ENCODE measurements at places on chromosomes 16 and 17.

DNA sequence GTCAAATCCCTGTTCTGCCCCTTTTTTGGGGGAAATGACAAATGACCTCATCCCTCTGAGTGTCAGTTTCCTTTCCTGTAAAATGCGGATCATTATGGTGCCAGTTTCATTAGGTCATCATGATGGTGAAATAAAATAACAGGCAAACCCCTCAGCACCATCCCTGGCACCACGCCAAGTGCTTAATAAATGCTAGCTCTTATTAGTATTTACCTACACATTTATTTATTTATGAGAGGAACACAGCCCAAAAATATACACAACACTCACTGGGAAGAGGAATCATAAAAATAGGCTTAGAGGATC lies 28.6 kb upstream of the GPRC5B start:
- no peak for DNase-seq

GRCh38 chr17:381516-381915 lies 28.9 kb upstream of the RPH3AL start:
- no peak for DNase-seq

DNA sequence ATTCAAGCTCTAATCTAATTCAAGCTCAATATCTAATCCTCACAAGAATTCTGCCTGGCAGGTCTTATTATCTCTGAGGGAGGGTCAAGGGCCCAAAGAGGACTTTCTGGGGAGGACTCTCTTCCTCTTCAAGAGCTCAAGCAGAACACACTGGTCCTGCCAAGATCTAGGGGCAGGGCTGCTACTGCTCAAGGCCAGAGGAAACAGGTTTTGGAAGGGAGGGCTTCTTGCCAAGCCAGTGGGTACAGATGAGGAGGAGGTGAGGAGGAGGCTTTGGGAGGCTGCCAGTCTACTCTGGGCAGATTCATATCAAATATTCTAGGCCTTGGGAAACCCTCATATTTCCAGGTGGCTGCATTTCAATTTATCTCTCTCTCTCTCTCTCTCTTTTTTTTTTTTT lies 51.8 kb upstream of the IL34 start:
- DNase-seq: no peak

GRCh38 chr16:84143784-84144199 lies 1.2 kb downstream of the HSDL1 start:
- no peak for DNase-seq

DNA sequence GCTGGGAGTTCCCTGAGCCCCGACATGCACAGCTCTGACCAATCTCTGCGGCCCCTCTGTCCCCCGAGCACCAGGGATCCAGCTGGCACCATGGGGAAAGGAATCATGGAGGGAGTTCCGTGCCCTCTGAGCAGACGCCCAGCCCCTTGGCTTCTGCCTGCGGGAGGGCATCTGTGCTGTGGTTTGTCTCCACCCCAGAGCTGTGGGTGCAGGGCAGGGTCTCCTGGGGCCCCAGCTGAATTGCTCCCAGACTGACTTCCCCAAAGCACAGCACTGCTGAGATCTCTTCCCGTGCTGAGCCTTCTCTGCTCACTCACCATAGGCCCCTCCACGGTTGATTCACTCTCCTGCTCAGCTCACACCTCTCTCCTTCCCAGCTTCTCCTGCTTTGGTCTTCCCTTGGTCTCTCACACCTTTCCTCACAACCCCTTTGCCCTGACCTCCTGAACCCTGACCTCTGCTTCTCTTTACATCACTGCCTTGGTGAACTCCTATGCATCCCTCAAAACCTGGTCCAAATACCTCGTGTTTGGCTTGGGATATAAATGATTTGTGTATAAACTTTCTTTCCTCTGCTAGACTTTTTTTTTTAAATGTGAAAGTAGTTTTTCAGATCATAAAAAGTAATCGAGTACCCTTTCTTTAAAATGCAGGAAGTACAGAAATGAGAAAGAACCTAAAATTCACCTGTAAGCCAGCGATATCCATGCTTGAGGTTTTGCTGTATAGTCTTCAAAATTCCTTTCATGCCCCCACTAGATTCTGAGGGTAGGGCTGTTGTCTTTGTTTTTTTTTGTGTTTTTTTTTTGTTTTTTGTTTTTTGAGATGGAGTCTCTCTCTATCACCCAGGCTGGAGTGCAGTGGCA lies 265.3 kb downstream of the SEC14L1 start:
- DNase-seq: peak; percentile 34

GRCh38 chr16:35365675-35366074 lies 1906.3 kb downstream of the TP53TG3F start:
- DNase-seq: no peak

DNA sequence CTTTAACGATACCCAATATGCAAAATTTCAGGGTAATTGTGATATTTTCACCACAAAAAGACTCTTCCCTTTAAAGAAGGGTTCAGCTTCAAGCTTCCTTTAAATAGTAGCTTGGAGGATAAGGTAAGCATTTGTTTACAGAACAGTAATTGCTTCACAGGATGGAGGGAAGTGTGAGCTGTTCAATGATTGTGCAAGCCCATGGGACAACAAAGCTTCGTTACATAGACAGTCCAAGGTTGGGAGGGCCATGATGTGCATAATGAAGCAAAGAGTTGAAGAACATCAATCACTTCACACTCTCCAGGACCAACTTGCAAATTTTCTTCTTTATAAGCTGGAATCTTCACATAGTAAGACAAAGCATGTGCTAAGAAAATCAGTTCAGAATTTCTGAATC lies 145.0 kb upstream of the ASIC2 start:
- no peak for DNase-seq

GRCh38 chr17:13346996-13347762 lies 254.6 kb downstream of the HS3ST3A1 start:
- no peak for DNase-seq

DNA sequence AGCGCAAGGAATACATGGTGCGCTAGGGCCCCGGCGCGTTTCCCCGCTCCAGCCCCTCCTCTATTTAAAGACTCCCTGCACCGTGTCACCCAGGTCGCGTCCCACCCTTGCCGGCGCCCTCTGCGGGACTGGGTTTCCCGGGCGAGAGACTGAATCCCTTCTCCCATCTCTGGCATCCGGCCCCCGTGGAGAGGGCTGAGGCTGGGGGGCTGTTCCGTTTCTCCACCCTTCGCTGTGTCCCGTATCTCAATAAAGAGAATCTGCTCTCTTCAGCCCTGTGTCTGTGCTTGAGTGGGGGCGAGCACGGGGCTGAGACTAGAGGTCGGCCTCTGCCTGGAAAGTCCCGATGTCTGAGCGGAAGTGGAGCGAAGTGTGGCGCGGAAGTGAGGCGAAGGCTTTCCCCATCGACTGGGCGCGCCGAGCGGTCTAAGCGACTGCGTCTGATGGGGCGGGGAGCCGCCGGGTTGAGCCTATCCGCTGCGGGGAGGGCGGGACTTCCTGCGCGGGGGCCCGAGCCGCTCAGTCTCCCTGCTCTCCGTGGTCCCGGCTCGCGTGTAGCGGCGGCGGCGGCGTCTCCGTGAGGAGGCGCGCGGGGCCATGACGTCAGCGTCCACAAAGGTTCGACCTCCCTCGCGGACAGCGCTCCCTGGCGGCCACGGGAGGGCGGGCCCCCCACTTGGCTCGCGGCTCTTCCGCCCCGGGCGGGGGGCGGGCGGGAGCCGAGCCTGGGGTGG lies 2.0 kb downstream of the RNASEK start:
- DNase-seq: peak; percentile 98

GRCh38 chr16:997440-998051 lies 16.0 kb downstream of the SOX8 start:
- peak; percentile 71 for DNase-seq

DNA sequence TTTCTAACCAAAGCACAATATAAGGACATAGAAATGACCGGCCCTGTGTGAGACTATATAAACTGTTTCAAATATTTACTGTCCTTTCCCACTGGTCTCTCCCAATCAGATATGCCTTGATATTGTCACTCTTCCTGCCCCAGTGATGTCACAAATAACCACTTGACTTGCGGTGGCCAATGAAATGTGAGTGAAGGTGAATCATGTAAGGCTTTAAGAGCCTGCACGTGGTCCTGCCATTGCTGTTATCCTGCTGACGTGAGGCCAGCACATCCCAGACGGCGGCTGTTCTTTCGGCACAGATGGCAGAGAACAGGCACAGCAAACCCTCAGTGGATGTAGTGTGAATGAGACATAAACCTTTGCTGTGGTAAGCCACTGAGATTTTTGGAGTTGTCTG lies 5.4 kb upstream of the KLHL11 start:
- no peak for DNase-seq

DNA sequence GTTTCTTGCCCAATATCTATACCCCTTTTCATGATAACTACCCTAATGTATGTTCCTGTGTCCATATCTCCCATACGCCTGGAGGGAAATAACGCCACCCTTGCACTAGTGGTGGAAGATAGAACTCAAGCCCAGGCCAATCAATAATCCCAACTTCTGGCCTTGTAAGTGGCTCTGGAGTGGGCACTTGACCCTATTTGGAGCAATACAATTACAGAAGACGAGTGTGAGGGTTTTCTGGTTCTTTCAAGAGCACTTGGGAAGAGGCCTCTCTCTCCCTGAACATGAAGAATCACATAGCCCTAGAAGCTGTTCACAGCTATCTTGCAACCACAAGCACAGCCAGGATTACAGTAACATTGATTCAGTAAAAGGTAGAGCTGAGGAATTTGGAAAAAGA lies 217.9 kb downstream of the RAB11FIP4 start:
- no peak for DNase-seq

DNA sequence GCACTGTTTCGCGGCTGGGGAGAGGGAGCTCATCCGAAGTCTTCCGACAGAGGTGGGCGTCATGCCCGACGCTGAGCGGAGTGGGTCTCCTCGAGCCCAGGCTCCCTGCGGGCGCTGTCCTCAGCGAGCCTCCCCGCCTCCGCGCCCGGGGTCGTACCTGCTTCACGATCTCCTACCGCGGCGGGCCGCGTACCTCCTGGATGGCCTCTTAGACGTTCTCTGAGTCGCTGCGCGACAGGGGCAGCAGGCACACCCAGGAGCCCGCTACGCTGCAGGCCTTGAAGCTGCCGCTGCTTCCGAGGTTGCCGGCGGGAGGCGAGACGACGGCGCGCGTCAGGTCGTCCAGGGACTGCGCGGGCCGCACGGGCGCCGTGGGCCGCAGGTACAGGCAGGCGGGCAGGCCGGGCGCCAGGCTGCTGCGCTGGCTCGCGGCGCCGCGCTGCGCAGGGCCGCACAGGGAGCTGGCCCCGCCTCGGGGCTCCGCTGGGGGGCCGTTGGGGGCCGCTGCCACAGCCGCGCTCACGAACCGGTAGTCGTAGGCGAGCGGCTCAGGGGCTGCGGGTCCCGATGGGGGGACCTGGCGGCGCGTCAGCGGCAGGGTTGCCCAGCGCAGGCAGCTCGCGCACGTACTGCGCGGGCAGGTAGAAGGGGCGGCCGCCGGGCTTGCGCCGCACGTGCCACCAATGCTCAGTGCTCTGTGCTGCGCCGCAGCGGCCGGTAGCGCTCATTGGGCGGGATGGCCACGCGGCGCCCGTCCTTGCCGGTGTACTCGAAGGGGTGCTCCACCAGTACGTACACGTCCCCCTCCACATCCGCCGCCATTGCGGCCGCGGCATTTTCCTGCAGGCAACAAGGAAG lies 116.4 kb upstream of the SMURF2 start:
- DNase-seq: no peak

GRCh38 chr16:71894229-71894920 lies 956 bp upstream of the IST1 start:
- peak; percentile 36 for DNase-seq

GRCh38 chr17:82327289-82327688 lies 6.3 kb downstream of the SECTM1 start:
- DNase-seq: no peak

DNA sequence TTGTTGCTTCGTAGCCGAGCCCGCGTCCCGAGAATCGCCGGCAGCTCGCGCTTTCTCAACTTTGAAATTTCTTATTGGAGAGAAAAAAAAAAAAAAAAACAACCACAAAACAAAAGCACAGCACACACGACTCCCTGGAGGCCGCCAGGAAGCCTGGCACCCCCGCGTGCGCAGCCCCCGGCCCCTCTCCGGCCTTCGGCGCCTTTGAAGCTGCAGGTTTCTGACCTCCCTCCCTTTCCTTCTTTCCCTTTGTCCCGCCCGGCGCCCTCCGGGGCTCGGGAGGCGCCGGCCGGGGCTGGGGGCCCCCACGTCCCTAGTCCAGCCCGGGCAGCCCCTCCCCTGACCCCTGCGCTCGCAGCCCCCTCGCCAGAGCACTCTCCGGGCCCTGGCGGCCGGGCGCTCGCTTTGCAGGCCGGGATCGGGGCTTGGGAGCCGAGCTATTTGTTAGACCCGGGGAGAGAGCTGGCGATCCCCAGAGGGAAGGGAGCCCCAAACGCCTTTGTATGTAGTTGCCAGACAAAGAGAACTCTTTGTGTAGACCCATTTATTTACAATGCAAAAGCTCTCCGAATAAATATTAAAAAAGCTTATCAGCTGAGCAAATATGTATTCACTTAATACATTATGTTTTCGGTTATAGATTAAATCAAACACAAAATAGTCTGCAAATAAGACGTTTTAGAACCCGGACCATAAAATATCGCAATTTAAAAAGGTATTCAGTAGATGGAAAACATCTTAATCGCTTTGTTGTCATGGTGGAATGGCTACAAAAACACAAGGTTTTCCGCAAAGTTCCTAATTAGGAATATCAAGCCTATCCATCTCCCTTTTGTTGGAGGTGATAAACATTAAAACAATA lies 2.3 kb downstream of the BAHCC1 start:
- DNase-seq: no peak

DNA sequence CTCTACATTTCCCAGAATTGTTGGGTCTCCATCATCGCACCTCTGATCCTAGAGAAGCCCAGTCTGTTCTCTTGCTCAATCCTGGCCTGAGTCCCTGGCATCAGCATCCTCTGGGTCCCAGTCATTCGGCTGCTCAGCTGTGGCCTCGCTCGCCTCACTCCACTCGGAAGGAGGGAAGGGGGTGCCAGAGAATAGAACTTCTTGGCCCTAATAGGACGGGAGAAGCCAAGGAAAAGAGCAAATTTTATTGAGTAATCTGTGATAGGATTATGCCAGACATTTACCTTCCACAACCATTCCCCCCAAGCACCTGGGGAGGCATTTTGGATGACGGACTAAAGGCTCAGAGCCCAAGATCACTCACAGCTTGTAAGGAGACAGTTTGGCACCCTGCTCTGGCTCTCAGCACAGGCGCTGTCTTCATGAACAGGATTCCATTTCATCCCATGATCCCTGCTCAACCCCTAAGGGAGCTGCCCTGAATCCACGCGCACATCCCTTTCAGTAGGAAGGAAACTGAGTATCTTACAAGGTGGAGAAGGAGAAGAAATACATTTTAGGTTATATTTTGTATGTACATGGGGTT lies 498 bp upstream of the CLEC10A start:
- no peak for DNase-seq

DNA sequence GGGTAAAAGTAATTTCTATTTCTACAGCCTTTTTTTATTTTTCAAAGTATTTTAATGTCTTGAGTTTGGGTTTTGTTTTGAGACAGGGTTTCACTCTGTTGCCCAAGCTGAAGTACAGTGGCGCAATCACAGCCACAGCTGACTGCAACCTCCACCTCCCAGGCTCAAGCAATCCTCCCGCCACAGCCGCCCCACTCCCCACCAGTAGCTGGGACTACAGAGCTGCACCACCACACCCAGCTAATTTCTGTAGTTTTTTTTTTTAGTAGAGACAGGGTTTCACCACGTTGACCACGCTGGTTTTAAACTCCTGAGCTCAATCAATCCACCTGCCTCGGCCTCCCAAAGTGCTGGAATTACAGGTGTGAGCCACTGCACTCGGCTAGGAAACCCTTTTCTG lies 44.0 kb downstream of the TUBD1 start:
- DNase-seq: no peak
